ENCODE measurements at places on chromosomes 6 and 20. TPM values are rescaled to one million over a fixed set of nuclear protein-coding genes. Genes with fewer than 3 reads are reported as not detected.

GRCh38 chr6:131951576-131952230 is 531 bp upstream of the CCN2 start:
- no peak for DNase-seq

OPRL1 gene
- polyA plus RNA-seq = 1.1 TPM

RING1 gene
- polyA plus RNA-seq = 36.0 TPM

DNA sequence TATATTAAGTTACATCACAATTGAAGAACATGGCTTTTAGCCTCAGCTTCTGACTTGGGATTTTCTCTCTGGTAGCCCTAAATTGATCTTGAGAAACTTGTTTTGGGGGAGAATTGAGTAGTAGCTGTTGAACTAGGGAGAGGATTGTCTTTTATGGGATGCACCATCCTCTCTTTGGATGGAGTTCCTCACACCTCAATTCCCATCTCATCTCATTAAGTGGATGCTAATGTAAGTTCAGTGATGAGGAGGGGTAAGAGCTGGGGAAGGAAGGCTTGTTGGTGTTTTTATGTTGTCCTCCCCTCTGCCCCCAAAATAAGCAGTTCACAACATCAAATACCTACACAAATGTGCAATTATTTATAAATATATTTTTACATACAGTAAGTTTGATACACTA is 4.0 kb downstream of the GJA1 start:
- DNase-seq = no peak

GRCh38 chr6:118981884-118982574 is 47.1 kb upstream of the MCM9 start:
- DNase-seq = no peak

SLC17A3 gene
- polyA plus RNA-seq = not detected
